Fibroblast of skin of left biceps (primary cell): ENCODE measurements at places on chromosomes 13 and 19.

DNA sequence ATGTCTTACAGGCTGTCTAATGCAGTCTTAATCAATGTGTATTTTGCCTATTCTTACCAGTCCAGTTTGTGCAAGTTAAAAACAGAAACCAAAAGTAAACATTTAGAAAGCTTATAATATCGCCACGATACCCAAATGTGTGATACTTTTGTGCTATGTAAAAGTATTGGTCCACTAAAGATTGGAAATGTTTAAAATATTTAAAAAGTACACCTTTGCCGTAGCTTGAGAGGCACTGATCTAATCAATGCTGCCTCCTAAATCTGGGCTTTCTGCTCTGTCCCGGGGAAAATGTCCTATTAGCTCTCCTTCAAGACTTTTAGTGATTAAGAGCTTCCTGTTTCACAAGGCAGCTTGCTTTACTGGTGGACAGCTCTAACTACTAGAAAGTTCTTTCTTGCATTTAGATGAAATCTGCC is 64.7 kb downstream of the DNAJC15 start:
- DNase-seq = no peak

DNA sequence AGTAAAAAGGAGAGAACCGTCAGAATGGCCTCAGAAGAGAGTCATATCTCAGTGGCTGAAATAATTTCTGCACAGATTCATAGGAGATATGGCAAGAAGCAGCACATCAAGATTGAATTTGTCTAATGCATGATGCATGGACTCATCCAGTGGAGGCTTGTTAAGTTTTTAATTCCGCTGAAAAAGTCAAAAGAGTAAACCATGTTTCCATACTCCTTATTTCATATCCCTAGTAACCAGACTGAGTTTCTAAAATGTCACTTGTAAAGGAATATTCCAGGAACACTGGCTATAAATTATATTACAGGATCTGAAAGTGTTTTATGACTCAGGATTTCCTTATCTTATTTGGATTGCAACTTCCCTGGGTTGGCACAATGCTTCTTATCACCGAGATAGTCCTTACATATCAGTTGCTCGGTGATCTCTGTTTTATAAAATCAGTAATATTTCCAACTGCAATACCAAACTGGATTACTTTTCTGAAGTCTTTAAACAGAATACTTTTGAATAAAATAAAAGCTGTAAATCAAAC is 180.2 kb upstream of the TSC22D1 start:
- DNase-seq = no peak

DNA sequence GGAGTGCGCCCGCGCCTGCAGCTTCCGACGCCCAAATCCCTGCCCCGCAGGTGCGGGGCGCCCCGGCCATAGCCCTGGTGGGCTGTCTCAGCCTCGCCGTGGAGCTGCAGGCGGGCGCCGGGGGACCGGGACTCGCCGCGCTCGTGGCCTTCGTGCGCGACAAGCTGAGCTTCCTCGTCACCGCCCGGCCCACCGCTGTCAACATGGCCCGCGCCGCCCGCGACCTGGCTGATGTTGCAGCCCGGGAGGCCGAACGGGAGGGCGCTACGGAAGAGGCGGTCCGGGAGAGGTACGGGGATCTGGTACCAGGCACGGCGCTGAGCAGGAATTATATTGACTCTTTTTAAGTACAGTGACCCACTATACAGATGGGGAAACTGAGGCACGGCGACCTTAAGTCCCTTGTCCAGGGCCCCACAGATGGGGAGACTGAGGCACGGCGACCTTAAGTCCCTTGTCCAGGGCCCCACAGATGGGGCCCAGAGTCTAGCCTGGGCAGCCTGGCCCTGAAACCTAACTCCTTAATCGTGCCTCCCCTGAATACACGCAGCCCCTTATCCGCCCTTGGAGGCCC is 586 bp downstream of the MRI1 start:
- no peak for DNase-seq

- DNase-seq = no peak
Measured at GRCh38 chr19:802498-803098, 5.3 kb downstream of the PTBP1 start.

DNA sequence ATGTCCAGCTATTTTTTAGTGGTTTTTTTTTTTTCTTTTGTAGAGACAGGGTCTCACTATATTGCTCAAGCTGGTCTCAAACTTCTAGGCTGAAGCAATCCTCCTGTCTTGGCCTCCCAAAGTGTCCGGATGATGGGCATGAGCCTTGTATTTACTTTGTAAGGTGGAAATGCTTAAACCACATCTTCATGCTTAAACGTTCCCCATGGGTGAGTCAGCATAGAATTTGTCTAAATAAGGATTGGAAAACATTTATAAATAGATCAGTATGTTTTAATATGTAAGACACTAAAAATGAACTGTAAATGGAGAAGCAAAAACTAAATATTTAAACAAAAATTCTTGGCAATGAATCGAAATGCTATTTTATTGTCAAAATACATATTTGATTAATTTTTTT is 698.0 kb downstream of the PCDH9 start:
- peak; percentile 50 for DNase-seq

- DNase-seq = no peak
Measured at GRCh38 chr13:29689548-29689947, 94.1 kb upstream of the SLC7A1 start.

DNA sequence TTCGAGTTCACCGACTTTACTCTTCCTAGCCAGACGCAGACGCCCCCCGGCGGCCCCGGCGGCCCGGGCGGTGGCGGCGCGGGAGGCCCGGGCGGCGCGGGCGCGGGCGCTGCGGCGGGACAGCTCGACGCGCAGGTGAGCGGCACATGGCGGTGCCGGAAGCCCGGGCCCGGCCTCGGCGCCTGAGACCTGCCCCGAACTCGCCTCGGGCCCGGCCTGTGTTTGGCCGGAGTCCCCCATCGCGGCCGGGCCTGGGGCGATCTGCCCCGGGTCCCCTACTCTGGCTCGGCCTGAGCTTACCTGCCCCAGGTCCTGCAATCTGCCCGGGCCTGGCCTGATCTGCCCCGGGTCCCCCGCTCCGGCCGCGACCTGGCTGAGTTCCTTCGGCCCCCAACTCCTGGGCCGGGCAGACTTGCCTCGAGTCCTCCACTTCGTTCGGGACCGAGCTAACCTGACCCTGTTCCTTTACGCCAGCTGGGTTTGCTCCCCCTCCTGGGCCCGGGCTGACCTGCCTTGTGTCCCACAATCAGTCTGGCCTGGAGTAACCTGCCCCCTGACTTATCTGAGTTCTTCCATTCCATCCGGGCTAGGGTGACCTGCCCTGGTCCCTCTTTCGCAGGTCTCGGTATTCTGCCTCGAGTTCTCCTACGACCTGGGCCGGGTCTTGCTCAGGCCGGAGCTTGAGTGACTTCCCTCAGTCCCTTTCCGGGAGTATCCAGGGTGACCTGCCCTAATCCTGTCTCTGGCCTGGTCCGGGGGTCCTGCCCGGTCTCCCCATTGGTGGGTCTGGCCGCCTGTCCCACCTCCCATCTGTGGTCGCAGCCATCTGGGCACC is 764 bp downstream of the UPF1 start:
- no peak for DNase-seq

- DNase-seq = no peak
Measured at GRCh38 chr19:4581666-4582553, 22.4 kb upstream of the SEMA6B start.

GRCh38 chr19:1066748-1067340 is at the start of gene ARHGAP45:
Gene ARHGAP45, plus strand, starts transcription at chr19:1067167. Its CDS starts 239 bp downstream, at chr19:1067406.
- no peak for DNase-seq

DNA sequence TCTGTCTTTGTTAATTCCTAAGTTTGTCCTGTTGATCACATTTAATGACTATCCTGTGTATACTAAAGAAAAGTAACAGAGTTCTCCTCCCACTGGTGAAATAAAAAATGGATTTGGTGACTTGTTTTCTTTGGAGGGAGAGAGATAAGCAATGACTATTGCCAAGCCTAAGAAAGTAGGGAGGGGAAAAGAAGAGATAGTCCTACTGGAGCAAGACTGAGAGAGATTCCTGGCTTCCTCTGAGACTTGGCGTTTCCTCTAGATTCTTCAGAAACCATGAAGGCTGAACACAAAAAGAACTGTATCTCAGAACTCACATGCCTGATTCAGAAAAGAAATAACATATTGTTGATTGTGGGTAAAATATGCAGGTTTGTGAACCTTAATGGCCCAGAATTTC is 406.5 kb downstream of the FOXO1 start:
- DNase-seq = no peak

DNA sequence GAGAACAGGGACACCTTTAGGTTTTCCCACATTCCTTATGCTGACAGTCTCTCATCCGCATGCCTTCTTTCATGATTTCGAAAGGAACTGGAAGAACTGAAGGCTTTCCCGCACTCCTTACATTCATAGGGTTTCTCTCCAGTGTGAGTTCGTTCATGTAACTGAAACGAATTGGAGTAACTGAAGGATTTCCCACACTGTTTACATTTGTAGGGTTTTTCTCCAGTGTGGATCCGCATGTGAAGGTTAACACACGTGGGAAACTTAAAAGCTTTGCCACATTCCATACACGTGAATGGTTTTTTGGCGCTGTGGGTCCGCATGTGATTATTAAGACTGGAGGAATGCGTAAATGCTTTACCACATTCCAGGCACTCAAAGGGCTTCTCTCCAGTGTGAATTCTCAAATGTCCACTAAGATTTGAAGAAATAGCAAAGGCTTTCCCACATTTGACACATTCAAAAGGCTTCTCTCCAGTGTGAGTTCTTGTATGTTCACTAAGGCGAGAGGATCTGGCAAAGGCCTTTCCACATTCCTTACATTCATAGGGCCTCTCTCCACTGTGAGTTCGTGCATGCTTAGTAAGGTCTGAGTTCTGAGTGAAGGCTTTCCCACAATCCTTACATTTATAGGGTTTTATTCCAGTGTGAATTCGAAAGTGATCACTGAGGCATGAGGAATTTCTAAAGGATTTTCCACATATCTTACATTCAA is 22.0 kb downstream of the ZNF266 start:
- DNase-seq = no peak

DNA sequence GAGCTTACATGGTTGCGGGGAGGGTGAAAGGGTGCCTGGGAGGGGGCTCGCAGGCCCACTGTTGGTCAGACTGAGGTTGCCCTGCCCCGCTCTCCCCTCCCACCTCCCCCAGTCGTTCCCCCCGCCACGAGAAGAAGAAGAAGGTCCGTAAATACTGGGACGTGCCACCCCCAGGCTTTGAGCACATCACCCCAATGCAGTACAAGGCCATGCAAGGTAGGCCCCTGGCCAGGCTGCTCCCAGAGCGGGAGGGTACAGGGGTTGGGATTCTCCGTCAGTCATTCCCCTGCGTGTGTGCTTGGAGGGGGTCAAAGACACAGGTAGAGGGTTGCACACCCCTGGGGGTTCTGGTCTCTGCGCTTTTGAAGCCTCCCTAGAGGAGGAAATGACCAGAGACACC is 5.6 kb downstream of the U2AF2 start:
- DNase-seq = no peak

GRCh38 chr19:27868007-27868406 is 1344.9 kb downstream of the UQCRFS1 start:
- no peak for DNase-seq

GRCh38 chr13:92537471-92537870 is 689.1 kb upstream of the GPC6 start:
- DNase-seq = no peak

GRCh38 chr13:106047859-106048258 is 487.6 kb downstream of the EFNB2 start:
- DNase-seq = no peak

DNA sequence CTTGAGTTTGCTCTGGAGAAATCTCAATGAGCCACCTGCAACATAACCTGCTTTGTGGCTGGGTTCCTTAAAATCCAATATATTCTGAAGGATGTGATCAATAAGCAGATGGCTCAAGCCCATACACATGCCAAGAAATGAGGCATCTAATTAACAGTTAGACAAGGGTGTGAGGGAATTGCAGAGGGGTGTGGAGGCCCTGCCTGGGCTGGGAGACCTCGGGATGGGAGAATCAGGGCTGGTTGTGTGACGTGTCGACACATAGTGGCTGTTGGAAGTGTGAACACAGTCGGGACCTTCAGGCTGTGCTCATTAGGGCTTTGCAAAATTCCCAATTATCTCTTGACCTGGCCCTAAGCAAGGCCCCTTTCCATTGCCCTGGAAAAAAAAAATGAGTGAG is 362.0 kb upstream of the TMTC4 start:
- no peak for DNase-seq

- DNase-seq = peak; percentile 8
Measured at GRCh38 chr13:27182844-27183497, 11.4 kb upstream of the USP12 start.

- DNase-seq = no peak
Measured at GRCh38 chr13:81224209-81224833, 883.4 kb upstream of the SPRY2 start.

DNA sequence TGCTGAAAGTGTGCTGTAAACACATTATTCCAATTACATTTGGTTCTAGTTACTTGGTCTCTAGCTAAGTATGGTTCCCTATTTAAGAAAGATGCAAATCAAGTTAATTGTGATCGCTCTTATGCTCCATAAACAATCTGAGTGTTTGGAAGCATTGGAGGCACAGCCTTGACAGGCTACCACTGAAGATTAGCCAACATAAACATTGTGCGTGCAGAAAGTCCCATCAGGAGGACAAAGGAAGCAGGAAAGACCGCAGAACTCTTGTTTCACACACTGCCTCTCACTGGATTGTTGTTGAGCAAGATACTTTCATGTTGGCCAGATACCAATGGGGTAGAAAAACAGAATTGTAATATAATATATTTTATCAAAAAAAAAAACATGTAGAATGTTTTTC is 814.4 kb downstream of the EFNB2 start:
- peak; percentile 5 for DNase-seq

DNA sequence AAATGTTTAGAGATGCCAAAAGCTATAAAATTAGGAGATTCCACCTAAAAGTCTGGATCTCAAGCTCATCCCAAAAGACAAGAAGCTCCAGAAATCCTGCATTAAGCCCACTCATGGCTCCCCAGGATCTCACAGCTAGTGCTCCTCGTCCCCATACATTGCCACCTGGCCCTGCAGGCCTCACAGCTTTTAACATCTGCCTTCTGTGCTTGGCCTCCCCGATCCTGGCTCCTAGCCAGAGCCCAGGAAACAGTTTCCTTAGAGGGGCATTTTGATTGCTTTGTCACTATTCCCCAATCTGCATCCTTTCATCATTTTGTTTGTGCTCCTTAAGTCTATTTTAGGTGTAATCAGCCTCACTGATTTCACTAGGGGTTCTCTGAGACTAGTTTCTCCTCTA is 14.5 kb upstream of the DCT start:
- DNase-seq = no peak

- DNase-seq = no peak
Measured at GRCh38 chr19:50486823-50487515, 10.3 kb upstream of the GARIN5A start.

DNA sequence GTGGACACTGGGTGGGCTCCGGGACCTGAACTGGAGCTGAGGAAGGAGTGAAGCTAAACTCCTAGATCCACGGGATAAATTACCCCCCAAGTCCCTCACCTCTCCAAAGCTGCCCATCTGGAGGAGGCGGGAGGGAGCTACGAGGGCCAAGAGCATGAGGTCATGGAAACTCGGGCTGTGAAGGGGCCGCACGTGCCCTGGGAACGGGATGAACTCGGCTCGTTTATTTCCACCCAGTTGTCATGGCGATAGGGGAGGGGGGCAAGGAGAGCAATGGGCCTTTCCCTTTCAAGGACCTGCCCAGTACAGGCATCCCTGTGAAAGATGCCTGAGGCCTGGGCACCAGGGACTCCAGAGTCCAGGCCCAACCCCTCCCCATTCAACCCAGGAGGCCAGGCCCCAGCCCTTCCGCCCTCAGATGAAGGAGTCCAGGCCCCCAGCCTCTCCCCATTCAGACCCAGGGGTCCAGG is 3.8 kb downstream of the PPP1R12C start:
- DNase-seq = peak; percentile 44

- no peak for DNase-seq
Measured at GRCh38 chr13:98243929-98244272, 66.8 kb upstream of the RNF113B start.
